ENCODE measurements at places on chromosomes 3 and 15.

DNA sequence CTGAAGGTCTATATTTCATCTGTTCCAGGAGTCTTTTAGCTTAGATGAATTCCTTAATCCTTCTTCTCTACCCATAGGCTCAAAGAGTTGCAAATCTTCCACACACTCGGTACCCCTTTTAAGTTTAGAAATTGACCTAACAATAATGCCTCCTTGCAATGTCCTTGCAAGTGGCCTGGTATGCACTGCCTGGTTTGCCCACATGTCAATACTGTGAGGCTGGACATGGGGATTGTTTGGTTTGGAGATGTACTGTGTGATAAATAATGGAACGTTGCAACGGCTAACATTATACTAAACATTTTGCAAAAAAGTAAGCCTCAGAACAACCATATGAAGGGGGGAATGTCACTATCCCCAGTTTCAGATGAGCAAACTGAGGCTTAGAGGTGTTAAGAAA, 22.4 kb upstream of the TPM1 start:
- no peak for DNase-seq

GRCh38 chr3:11631820-11632219, 11.9 kb downstream of the VGLL4 start:
- no peak for DNase-seq

- no peak for DNase-seq
Observed at GRCh38 chr3:89186456-89186855, 79.0 kb downstream of the EPHA3 start.

DNA sequence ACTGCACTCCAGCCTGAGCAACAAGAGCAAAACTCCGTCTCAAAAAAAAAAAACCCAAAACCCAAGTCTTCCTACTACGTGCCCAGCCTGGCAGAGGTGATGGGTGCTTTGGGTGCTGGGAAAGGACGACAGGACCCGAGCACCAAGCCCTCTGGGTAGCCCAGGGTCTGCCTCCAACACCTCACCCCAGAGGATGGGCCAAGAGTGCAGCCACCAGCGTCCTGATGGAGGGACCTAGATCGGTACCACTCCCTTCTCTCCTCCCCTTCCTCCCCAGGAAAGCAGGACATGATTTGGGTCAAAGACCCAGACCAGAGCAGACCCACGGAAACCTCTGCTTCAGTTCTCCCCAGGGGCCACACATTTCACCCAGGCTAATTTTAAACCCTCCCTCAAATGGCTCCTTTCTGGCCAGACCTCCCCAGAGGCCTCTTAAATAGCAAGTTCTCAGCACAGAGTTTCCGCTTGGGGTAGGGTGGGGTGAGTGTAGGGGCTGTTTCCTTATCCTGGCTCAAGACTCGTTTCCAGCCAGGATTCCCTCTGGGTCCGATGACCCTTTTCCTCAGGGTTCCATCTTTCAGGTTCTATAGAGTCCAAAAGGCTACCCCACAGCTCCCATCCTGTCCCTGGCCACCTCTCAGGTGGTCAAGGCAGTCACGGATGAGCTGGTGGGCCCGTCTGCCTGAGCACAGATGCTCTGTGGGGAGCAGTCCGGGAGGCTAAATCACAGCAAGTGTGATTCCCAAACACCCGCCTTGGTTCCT, 20.5 kb downstream of the RBPMS2 start:
- no peak for DNase-seq

- peak; percentile 69 for DNase-seq
Observed at GRCh38 chr3:185253645-185254410, at the start of gene EHHADH. Gene EHHADH (minus strand): TSS chr3:185254049. CDS start chr3:185254022, 27 bp downstream.

GRCh38 chr15:60871731-60872130, 357.4 kb downstream of the RORA start:
- DNase-seq = no peak

DNA sequence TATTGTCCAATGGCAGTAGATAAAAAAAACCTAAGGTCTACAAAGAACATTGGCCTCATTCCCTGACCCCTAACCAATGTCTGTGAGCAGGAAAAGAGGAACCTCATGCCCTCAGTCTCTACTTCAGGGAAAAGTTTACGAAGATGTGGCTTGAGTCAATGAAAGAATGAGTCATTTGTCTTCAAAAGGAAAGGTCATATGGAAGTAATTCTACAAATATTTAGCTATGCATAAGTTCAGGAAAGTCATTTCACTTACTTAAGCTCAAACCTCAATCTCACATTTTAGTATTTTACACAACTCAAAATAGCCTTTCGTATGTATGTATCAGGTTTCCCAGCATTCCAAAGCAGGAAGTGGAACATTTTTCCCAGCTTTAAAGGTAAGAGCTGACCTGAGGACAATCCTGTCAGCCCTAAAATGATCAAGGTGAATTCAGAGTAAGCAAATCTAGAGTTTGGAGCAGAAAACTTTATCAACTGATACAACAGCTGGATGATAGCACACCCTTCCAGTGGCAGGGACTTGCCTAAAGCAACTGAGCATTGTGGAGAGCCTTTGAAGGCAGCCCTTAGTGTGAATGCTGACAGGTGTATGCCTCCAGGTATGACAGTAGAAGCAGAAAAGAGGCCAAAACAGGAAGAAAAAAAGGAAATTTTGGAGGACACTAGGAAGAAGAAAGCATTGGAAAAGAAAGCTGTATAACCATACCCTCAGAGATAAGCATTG, 53.9 kb upstream of the ACKR4 start:
- DNase-seq = no peak

DNA sequence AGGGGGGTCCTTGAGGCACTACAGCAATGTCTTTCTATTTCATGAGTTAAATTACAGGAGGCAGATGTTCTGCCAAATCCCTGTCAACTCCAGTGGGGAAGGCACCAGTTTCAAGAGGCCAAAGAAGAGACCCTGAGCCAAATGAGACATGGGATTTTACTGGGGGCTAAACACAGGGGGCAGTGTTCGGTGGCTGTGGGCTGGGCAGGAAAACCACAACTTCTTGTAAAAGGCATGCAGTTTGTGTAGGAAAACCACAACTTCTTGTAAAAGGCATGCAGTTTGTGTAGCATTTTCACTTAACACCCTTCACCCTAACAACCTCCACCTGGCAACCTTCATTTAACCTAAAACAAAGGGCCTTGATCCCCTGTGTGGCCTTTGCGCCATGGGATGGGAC, 61.0 kb downstream of the POLR2M start:
- DNase-seq = no peak

GRCh38 chr15:28956491-28956890, 70.7 kb downstream of the APBA2 start:
- DNase-seq = no peak

- DNase-seq = no peak
Observed at GRCh38 chr15:56893364-56893678, 25.1 kb upstream of the TCF12 start.

DNA sequence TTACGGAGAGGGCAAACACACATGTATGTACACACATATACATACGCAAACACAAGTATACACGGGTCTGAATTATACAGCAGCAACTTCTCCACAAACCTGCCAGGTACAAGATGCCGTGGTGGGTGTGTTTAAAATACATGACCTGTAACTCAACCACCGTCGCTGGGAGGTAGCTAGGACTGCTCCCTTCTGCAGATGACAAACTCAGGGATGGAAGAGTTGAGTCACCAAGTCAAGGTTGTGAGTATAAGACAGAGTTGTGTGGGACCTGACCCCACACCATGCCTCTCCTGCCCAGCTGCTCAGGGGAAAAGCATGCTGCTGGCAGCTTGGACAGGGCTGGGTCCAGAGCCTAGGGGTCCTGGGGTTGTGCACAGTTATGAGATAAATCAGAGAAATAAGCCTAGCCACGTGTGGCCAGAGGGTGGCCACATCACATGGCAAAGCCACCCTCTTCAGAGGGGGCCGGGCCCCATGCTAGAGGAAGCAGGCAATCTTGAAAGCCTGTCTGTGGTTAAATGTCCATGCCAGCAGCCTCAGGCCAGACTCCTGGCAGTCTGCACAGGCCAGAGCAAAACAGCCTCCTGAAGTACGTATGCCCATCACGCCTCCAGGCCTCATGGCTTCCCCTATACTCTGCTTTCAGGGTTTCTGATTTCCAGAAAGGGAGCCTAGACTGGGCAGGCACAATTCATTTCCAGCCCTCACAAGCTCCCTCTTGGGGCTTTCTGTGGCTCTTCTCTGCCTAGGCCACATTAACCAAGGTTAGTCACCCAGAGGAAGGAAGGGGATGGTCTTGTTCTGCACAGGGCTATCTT, 107.7 kb upstream of the RPL32 start:
- peak; percentile 42 for DNase-seq

- no peak for DNase-seq
Observed at GRCh38 chr3:123767009-123767372, 117.1 kb downstream of the MYLK start.

- no peak for DNase-seq
Observed at GRCh38 chr3:107216711-107217110, 160.5 kb upstream of the CCDC54 start.

DNA sequence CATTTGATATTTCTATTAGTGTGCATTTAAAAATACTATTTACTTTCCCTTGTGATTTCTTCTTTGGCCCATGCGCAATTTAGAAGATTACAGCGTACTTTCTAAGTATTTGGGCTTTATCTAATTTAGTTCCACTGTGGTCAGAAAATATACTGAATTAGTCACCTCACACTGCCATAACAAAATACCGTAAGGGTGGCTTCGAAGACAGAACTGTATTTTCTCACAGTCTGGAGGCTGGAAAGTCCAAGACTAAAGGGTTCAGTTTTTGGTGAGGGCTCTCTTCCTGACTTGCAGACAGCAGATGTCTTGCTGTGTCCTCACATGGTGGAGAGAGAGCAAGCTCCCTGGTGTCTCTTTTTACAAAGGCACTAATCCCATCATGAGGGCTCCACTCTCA, 286.2 kb downstream of the ADAMTSL3 start:
- no peak for DNase-seq

Measured in stimulated activated CD4-positive, alpha-beta T cell treated with anti-CD3 and anti-CD28 coated beads, Interleukin-2, amount 100 ng/mL, for 24 hours (primary cell).